ENCODE measurements at places on chromosomes 7 and 10.
A peak's percentile ranks its signal among the peaks of the same experiment; 100 is the strongest.

- peaks cover 19% of the 10 kb centered on the region for H3K4me1 ChIP-seq
- H3K27me3 ChIP-seq, result no peaks in the 10 kb centered on the region
- no peak overlapping the region for H3K27ac ChIP-seq
These were observed 92.2 kb upstream of the PPIF start for GRCh38 chr10:79255007-79255507.

- no peaks in the 10 kb centered on the region for H3K27me3 ChIP-seq
- peak overlapping the region; percentile 96 for H3K27ac ChIP-seq
These were observed 572 bp downstream of the ATP5MF start for GRCh38 chr7:99465421-99465768.

DNA sequence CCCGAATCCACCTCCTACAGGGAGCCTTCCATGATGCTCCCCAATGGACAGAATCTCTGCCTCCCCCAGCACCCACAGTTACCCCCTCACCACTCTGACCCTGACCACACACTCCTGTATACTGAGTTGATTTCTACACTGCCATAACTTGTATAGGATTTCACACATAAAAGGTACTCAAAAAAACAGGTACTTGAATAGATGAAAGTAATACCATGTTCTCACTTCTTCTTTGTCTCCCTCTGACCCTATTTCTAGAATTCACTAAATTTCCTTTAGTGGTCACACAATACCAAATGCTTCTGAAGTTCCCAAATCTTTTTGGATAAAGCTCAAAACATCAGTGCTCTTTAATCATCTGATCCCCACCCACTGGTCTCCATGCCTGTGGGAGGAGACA lies 45.4 kb downstream of the HSPA12A start:
- no peak overlapping the region for H3K4me3 ChIP-seq
- H3K36me3 ChIP-seq, result no peaks in the 10 kb centered on the region
- H3K27me3 ChIP-seq, result peaks cover 53% of the 10 kb centered on the region
- H3K4me1 ChIP-seq, result no peaks in the 10 kb centered on the region
- H3K27ac ChIP-seq, result no peak overlapping the region

GRCh38 chr7:38541440-38541839 lies 89.7 kb downstream of the AMPH start:
- H3K27me3 ChIP-seq, result no peaks in the 10 kb centered on the region
- no peaks in the 10 kb centered on the region for H3K36me3 ChIP-seq
- no peak overlapping the region for H3K4me3 ChIP-seq
- DNase-seq, result no peak
- no peak overlapping the region for H3K27ac ChIP-seq
- peaks cover 4% of the 10 kb centered on the region for H3K4me1 ChIP-seq

DNA sequence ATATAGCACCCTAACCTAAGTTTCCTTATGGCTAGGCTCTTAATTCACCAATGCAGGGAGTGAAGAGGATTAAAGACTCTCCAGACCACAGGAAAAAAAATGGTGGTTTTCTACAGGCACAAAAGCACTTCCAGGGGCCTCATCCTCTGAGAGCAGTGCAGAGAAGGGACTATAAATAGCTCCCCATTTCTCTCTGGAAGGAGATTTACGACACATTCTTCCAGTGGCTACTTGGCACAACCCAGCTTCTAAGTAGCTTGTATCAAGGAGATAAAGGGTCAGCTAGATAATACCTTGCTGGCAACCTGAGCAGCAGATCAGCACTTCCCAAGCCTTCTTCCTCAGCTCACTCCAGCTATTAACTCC lies 73.5 kb downstream of the CRPPA start:
- H3K27me3 ChIP-seq, result no peaks in the 10 kb centered on the region
- H3K4me3 ChIP-seq, result no peak overlapping the region
- no peak overlapping the region for H3K27ac ChIP-seq
- peaks cover 2% of the 10 kb centered on the region for H3K4me1 ChIP-seq
- no peak for DNase-seq

GRCh38 chr7:2956076-2956475 lies 87.6 kb downstream of the CARD11 start:
- no peaks in the 10 kb centered on the region for H3K27me3 ChIP-seq
- peaks cover 83% of the 10 kb centered on the region for H3K4me1 ChIP-seq
- no peak overlapping the region for H3K4me3 ChIP-seq
- no peak for DNase-seq

DNA sequence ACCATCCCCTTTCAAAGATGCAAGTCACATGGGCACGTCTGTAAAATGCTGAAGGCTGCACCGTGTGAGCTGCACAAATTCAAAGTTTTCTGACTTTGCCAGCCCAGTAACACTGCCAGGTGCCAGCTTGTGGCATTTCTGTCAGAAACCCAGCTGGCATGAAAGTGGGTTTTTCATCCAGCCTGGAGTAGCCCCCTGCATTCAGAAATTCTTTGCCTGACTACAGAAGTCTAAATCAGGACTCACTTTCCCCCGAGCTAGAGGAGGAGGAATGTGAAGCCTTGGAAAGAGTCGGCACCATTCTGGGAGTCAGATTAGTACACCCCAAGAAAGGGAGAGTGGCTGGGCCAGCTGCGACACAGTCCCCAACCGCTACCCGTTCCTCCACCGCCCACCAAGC lies 56.7 kb upstream of the EN2 start:
- H3K27ac ChIP-seq, result no peak overlapping the region
- H3K27me3 ChIP-seq, result peaks cover 71% of the 10 kb centered on the region
- peaks cover 4% of the 10 kb centered on the region for H3K4me1 ChIP-seq
- DNase-seq, result no peak
- no peak overlapping the region for H3K4me3 ChIP-seq
- H3K36me3 ChIP-seq, result no peaks in the 10 kb centered on the region

GRCh38 chr7:46168671-46169383 lies 247.8 kb upstream of the IGFBP3 start:
- no peaks in the 10 kb centered on the region for H3K36me3 ChIP-seq
- no peaks in the 10 kb centered on the region for H3K27me3 ChIP-seq
- DNase-seq, result no peak
- no peaks in the 10 kb centered on the region for H3K4me1 ChIP-seq
- H3K4me3 ChIP-seq, result no peak overlapping the region
- no peak overlapping the region for H3K27ac ChIP-seq

All from activated T-cell treated with anti-CD3 and anti-CD28 coated beads, Interleukin-2, amount 50 U/mL, for 24 hours (primary cell).